ENCODE measurements at places on chromosomes 7 and 10.

DNA sequence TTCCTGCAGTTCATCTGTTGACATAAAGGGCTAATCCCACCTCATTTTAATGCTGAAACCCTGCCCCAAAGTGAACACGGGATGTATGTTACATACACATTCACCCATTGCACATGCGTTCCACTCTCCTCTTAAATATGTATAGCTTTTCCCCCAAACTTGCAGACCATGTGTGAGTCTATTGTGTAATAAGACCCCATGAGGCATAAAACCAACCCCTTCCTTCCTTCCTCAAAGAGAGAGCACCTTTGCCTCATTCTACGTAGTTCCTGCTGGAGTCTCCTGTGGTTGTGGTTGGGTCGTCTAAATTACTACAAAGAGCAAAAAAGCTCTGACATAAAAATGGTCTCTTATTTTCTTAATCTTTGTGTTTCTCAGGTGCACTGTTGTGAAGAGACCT is 345.7 kb upstream of the KLF6 start:
- no peak for DNase-seq

- no peak for DNase-seq
Observed at GRCh38 chr10:846126-846685, 85.3 kb downstream of the LARP4B start.

DNA sequence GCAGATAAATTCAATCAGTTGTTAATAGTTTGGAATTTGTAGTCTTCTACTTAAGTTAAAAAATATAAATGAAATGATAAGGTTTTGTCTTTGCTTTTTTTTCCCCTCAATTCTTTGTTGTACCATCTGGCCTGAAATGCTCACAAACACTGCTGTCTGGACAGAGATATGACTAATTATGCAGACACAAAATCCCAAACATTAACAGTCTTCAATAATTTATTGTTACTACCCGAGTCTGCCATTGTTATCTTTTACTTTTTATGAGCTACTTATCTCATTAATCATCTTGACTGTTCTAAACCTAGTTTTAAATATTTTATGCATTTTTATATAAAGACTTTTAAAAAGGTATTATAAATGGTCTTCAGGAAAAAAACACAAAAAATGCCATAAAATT is 64.7 kb upstream of the THSD7A start:
- DNase-seq, result no peak

DNA sequence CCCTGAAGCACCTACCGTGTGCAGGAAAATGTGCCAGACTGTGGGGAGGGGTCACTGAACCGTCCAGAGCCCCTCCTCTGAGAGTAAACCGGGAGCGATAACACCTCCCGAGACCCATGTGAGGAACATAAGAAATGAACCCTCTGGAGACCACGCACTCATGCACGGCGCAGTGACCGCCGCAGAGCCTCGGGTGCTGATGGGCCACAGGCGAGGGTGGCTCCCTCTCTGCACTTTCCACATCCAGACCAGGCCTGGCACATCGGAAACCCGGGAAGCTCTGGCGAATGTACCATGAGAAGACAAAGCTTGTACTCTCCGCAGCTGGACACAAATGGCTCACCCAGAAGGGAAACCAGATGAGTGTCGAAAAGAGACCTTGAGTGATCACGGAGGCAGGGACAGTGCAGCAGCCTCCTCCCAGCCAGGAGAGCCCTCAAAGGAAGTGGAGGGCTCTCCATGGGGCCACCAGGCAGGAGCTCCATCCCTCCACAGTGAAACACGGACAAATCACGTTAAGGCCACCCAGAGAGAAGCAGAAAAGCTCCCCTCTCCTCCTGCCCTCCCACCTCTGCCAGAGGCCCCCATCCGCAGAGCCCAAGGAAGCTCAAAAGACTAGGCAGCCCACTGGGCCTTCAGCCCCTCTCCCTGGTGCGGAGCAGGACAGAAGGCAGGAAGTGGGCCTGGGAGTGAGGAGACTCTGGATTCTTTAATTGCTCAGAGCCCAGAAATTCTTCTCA is 178.1 kb upstream of the PPP2R2D start:
- DNase-seq, result no peak

GRCh38 chr7:49618028-49618427 is 155.4 kb upstream of the VWC2 start:
- no peak for DNase-seq

DNA sequence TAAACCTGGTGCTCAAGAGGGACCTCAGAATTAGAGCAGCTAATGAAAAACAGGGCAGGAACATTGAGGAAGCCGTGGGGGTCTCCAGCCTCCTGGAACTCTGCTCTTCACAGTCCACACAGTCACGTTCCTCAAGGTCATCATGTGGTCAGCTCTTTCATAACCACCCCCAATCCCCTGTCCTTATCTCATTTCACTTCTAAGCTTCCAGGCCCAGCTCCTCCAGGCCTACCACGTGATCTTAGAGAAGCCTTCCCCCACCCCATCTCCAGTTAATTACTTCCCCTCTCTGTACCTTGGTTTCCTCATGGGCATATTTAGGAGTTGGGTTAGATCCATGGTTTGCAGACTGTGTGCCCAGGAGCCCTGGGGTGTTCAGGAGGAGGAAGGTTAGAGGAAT is 106.4 kb upstream of the TCF7L2 start:
- DNase-seq, result no peak

DNA sequence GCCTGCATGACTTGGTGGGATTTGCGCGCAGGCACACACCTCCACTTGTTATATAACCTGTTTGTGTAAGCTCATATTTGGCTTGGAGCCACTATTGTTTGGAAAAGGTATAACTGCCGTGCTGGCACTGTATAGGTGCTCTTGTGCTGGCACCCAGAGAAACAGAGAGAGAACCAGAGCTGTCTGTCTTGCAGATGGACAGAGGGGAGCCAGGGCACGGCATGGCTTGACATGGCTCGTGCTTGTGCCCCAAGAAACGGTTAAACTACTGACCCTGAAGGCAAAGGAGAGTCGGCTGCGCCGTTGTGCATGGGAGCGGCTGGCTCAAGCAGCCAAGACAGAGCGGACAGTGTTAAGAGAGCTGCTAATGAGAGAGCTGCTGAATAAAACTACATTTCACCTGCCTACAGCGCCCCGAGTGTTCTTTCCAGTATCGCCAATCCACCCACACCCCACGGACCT is 23.2 kb downstream of the RAPGEF5 start:
- no peak for DNase-seq

DNA sequence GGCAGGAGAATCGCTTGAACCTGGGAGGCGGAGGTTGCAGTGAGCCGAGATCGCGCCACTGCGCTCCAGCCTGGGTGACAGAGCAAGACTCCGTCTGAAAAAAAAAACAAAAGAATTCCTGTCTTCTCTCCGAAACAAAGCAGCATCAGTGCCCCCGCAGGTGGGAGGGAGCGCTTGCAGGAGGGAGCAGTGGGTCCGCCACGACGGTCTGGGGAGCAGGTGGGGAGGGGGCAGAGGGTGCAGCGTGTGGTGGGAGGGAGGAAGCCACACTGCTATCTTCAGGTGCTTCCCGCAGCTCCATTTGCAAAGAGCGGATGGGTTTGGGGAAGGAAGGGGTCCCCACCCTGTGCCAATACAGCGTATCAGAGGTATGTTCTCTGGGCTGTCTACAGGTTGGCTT is 31.7 kb downstream of the LIMK1 start:
- DNase-seq, result no peak

- DNase-seq, result no peak
Observed at GRCh38 chr10:121914661-121915060, 13.2 kb downstream of the ATE1 start.

- DNase-seq, result no peak
Observed at GRCh38 chr10:1515780-1516491, 221.4 kb downstream of the ADARB2 start.

- DNase-seq, result peak; percentile 50
Observed at GRCh38 chr7:111730476-111731300, 168.4 kb upstream of the IMMP2L start.

DNA sequence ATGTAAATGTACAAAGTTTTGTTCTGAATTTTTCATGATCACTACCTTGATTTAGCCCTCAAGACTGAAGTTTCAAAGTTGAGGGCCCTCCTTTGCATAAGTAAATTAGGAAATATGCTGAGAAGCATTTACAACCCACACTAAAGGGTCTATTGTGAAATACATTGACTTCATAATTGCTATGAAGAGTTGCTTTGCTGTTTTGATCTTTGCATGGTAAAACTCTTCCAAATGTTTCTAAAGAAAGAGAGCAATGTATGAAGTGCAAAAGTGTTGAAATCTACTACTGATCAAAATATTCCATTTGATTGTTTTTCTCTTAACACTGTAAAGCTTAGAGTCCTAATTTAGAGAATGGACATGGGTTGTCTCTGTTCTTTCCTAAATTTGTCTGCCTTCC is 77.2 kb downstream of the C7orf25 start:
- DNase-seq, result no peak

GRCh38 chr10:633279-634245 is 55.9 kb downstream of the DIP2C start:
- no peak for DNase-seq

GRCh38 chr7:51062222-51062987 is 254.2 kb downstream of the COBL start:
- no peak for DNase-seq

DNA sequence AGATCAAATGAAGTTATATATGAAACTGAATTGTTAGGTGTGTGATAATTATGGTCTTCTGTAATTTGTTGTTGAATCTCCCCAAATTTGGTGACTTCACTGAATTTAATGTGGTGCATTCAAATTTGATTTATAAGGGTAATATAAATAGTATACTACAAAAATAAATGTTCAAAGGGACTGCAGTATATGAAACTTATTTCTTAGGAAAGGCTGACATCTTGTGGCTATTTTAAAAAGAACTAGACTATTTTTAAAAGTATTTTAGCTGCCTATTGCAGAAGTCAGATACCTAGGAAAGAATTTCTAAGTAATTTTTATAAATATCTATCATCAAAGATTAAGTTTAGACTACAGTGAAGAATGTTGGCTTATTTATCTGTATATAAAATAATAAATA is 36.6 kb downstream of the ATRNL1 start:
- DNase-seq, result peak; percentile 20

DNA sequence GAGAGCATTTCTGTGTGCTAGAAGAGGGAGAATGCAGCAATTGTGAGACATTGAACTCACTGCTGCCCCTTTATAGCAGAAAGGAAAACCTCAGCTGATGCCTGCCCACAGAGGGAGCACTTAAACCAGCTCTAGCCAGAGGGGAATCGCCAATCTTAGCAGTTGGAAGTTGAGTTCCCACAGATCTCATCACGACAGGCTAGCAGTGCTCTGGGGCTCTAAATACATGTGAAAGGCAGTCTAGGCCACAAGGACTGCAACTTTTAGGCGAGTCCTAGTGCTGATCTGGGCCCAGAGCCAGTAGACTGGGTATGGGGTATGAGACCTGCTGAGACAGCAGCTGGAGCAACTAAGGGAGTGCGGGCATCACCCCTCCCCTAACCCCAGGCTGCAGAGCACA is 25.2 kb upstream of the PRR15 start:
- DNase-seq, result no peak
